Thymus (tissue), 14 donors: ENCODE measurements at places on chromosomes 5 and 9. TPM values are rescaled to one million over a fixed set of nuclear protein-coding genes. Genes with fewer than 3 reads are reported as not detected.
A peak's percentile ranks its signal among the peaks of the same experiment; 100 is the strongest.

DNA sequence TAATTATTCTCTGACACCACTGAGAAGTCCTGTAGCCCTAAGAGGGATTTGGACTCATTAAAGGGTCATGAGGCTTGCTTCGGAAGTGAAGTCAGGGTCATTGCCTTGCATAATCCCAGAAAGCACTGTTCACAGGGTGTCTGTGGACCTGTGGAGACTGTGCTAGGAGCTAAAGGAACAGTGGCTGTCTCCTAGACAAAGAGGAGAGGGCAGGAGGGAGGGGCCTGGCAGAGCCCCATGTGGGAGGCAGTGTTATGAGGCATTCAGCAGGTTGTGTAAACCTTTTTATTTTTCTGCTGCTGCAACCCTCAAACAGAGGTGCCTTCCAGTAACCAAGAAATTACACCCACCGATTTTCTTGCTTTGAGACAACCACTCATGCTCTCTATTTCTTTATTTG lies 3.3 kb downstream of the TMEM174 start:
- DNase-seq = no peak
- no peak overlapping the region for H3K27ac ChIP-seq
- H3K27me3 ChIP-seq = no peaks in the 10 kb centered on the region
- H3K36me3 ChIP-seq = no peaks in the 10 kb centered on the region
- H3K4me1 ChIP-seq = no peaks in the 10 kb centered on the region
- H3K4me3 ChIP-seq = no peak overlapping the region

DNA sequence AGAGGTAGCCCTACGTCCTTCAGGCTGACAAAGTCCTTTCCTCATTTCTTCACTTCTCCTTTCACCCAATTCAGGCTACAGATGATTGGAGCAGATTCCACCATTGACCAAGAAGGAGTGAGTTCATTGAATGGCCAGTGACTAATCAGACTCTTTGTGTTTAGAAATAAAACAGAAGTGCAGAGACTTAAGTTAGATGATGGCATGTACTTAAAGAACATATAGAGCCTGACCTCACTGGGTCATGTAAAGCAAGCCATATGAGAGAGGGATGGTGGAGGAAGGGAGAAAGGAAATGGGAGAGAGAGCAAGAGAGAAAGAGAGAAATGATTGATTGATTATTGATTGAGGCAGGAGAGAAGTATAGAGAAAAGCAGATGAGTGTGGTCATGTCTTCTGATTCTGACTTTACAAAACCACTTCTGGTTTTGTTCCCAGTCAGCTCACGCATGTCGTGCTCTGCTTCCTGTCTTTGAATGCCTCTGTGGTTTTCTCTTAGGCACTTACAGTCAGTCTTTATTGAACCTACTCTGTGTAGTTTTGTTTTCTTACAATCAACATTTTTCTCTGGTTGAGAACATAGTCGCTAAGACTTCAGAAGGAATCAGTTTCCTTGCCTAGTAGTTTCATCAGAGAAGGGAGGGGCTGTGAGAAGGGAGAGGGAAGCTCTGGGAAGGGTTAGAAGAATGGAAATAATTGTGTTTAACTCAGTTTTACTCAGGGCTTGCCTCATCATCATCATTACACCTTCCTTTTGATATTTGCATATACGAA lies 149.2 kb upstream of the KLF9 start:
- DNase-seq = peak; percentile 18
- no peaks in the 10 kb centered on the region for H3K27me3 ChIP-seq
- H3K4me1 ChIP-seq = peaks cover 16% of the 10 kb centered on the region

- no peak overlapping the region for H3K27ac ChIP-seq
- DNase-seq = no peak
- no peaks in the 10 kb centered on the region for H3K27me3 ChIP-seq
- H3K4me1 ChIP-seq = no peaks in the 10 kb centered on the region
These were observed 32.3 kb upstream of the ZNF462 start for GRCh38 chr9:106830527-106831150.

- no peak for DNase-seq
- H3K4me3 ChIP-seq = no peak overlapping the region
- no peak overlapping the region for H3K27ac ChIP-seq
- no peaks in the 10 kb centered on the region for H3K27me3 ChIP-seq
These were observed 77.6 kb upstream of the ANKRD55 start for GRCh38 chr5:56310711-56311204.

Gene SLC1A3
- polyA plus RNA-seq = 11.8 TPM

GRCh38 chr9:126123927-126124326 lies 202.7 kb upstream of the MVB12B start:
- no peak overlapping the region for H3K27ac ChIP-seq
- no peaks in the 10 kb centered on the region for H3K4me1 ChIP-seq
- no peaks in the 10 kb centered on the region for H3K36me3 ChIP-seq
- no peak overlapping the region for H3K4me3 ChIP-seq
- peaks cover 14% of the 10 kb centered on the region for H3K27me3 ChIP-seq

DNA sequence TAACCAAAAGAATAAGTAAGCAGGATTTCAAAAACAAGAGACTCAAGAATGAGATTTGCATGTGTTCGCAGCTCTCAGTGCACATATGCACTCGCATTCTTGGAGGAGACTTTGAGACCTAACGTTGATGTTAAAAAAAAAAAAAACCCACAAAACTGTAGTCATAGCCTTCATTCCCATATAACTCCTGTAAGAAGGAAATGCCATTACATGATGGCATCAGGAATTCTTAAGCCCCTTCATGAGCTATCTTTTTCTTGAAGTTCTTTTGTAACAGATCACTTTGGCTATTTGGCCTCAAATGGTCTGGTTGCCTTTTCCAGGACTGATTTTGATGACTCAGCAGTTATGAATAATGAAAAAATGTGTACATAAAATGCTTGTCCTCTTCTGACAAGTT lies 113.8 kb downstream of the ALDH1A1 start:
- no peaks in the 10 kb centered on the region for H3K36me3 ChIP-seq
- no peak overlapping the region for H3K4me3 ChIP-seq
- H3K27me3 ChIP-seq = no peaks in the 10 kb centered on the region
- H3K27ac ChIP-seq = no peak overlapping the region
- H3K4me1 ChIP-seq = no peaks in the 10 kb centered on the region

- DNase-seq = no peak
- no peaks in the 10 kb centered on the region for H3K4me1 ChIP-seq
- no peak overlapping the region for H3K4me3 ChIP-seq
- H3K27ac ChIP-seq = peak overlapping the region; percentile 6
These were observed 256.0 kb downstream of the TMEM167A start for GRCh38 chr5:82820961-82821845.

Gene OTP
- polyA plus RNA-seq = 0.18 TPM

Gene KIF4B
- 0.02 TPM for polyA plus RNA-seq

- H3K4me3 ChIP-seq = no peak overlapping the region
- no peak overlapping the region for H3K27ac ChIP-seq
- peaks cover 9% of the 10 kb centered on the region for H3K36me3 ChIP-seq
- no peaks in the 10 kb centered on the region for H3K4me1 ChIP-seq
These were observed 32.9 kb downstream of the PFDN1 start for GRCh38 chr5:140270008-140270407.

DNA sequence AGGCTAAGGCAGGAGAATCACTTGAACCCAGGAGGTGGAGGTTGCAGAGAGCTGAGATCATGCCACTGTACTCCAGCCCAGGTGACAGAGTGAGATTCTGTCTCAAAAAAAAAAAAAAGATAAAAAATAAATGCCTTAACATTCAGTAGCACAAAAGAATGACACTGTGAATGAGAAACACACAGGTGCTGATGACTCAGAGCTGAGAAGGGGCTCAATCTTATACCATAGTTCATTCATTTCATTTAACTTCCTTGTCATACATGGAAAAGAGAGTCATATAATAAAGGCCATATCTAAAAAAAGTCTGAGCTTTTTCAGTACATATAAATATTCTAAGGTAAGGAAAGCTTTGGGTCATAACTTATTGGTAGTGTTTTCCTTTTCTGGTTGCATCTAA lies 40.6 kb downstream of the WWC1 start:
- no peaks in the 10 kb centered on the region for H3K27me3 ChIP-seq
- no peaks in the 10 kb centered on the region for H3K36me3 ChIP-seq
- no peak overlapping the region for H3K4me3 ChIP-seq
- H3K4me1 ChIP-seq = no peaks in the 10 kb centered on the region

- H3K4me1 ChIP-seq = no peaks in the 10 kb centered on the region
- no peak overlapping the region for H3K27ac ChIP-seq
- H3K4me3 ChIP-seq = no peak overlapping the region
- H3K27me3 ChIP-seq = no peaks in the 10 kb centered on the region
- no peaks in the 10 kb centered on the region for H3K36me3 ChIP-seq
These were observed 325.6 kb downstream of the ENC1 start for GRCh38 chr5:74314906-74315305.

- H3K36me3 ChIP-seq = no peaks in the 10 kb centered on the region
- H3K27ac ChIP-seq = no peak overlapping the region
- no peak for DNase-seq
- H3K27me3 ChIP-seq = no peaks in the 10 kb centered on the region
These were observed 146.1 kb upstream of the HMHB1 start for GRCh38 chr5:143665866-143666265.

DNA sequence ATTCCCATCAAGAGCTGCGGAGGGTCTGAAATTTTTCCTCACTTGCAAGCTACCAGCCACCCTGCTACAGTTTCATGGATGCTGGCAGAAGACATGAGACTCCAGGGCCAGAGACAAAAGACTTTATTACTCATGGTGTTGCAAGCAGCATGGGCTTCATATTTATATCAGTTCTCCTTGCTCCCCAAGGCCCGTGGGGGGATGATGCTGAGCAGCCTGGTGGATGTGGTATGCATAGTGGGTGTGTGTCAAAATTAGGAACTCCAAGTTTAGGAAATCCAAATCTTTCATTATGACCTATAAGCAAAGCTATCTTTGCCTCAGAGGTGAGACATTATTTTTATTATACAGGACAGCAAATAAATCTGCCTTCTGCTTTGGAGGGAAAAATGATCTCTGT lies 105.7 kb upstream of the ALDH1B1 start:
- H3K27ac ChIP-seq = no peak overlapping the region
- H3K4me3 ChIP-seq = no peak overlapping the region
- H3K36me3 ChIP-seq = no peaks in the 10 kb centered on the region
- no peak for DNase-seq
- H3K27me3 ChIP-seq = no peaks in the 10 kb centered on the region

DNA sequence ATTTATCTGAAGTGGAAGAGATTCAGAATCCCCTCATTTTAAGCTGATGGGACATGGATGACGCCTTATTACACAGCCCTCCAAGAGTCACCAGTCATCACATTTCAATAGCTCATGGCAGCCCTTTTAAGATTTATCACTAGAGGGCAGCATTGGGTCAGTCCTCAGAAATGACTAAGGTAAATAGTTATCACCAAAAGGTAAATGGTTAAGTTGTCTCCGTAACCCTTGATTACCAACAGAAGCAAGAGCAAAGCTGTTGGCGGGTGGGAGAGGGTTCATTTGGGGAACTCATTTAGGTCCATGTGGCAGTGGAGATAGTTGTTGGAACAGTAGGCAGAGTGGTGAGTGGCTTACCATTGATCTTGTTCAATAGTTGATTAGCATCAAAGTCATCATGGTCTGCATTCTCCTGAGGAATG lies 12.0 kb upstream of the C9 start:
- no peak overlapping the region for H3K27ac ChIP-seq
- H3K4me1 ChIP-seq = no peaks in the 10 kb centered on the region
- peak; percentile 14 for DNase-seq
- peaks cover 4% of the 10 kb centered on the region for H3K36me3 ChIP-seq
- no peaks in the 10 kb centered on the region for H3K27me3 ChIP-seq

- H3K4me3 ChIP-seq = no peak overlapping the region
- DNase-seq = no peak
- no peak overlapping the region for H3K27ac ChIP-seq
- H3K36me3 ChIP-seq = no peaks in the 10 kb centered on the region
These were observed 73.9 kb downstream of the PRELID2 start for GRCh38 chr5:145761254-145761653.

Gene RANBP17
- 2.1 TPM for polyA plus RNA-seq

GRCh38 chr9:32867026-32867425 lies 83.7 kb downstream of the TMEM215 start:
- H3K4me1 ChIP-seq = no peaks in the 10 kb centered on the region
- no peaks in the 10 kb centered on the region for H3K27me3 ChIP-seq
- H3K4me3 ChIP-seq = no peak overlapping the region
- DNase-seq = no peak

DNA sequence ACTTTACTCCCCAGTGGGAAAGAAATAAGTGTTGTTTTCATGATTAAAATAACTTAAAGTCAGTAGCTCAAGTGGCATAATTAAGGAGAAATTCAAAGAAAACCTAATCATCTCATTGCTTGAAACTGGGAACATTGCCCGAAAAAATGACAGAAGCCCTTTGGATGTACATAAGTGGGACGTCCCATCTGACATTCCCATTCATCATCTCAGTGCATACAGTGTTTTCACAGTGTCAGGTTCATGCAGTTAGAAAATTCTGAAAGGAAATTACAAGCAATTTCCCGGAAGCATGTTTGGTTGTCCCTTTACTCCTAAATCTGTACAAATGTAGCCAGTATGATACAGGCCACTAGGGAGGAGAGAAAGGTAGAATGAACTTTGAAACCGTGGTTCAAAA lies 95.6 kb downstream of the ADAMTS16 start:
- DNase-seq = no peak
- H3K36me3 ChIP-seq = no peaks in the 10 kb centered on the region
- H3K27me3 ChIP-seq = no peaks in the 10 kb centered on the region
- no peak overlapping the region for H3K4me3 ChIP-seq
- H3K4me1 ChIP-seq = no peaks in the 10 kb centered on the region

GRCh38 chr9:97766092-97766491 lies 69.0 kb upstream of the XPA start:
- H3K36me3 ChIP-seq = no peaks in the 10 kb centered on the region
- DNase-seq = no peak
- no peaks in the 10 kb centered on the region for H3K4me1 ChIP-seq

DNA sequence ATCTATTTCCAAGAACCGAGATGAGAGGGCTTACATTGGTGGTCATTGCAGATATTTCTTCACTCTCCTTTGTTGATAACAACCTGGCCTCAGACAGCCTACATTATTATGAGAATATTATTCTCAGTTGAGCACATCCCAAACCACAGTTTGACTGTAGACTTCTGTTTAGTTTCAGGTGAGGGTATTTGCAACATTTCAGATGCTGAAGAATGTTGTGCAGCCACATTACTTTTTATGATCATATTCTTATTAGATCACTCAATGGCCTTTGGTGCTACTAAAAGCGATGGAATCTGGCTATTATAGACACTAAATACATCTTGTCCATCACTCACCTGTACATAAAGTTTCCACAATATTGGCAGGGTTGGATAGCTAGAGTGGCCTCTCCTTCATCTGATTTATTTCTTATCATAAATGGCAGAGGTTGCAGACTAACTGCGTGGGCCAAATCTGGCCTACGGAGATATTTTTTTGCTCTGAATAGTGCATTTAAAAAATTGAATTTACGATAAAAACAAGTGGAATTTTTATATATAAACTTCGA lies 26.2 kb upstream of the RICTOR start:
- H3K27me3 ChIP-seq = no peaks in the 10 kb centered on the region
- H3K4me3 ChIP-seq = no peak overlapping the region
- H3K27ac ChIP-seq = no peak overlapping the region
- H3K4me1 ChIP-seq = no peaks in the 10 kb centered on the region
- H3K36me3 ChIP-seq = peaks cover 10% of the 10 kb centered on the region

DNA sequence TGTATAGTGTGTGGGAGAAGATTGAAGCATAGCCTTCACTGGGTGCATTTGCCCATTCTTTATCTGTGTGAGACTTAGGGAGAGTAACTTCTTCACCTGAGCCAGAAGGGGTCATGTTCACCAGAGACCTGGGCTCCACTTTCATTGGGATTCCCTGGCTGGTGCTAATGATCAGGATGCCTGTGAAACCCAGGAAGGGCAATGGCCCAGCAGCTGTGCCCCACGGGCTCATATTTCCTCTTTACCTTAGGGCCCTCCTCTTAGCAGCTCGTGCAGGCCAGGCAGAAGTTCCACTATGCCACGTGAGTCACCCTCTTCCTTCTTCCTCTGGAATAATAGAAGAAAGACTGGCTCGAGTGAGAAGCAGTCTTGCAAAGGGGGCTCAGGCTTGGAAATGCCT lies 5.0 kb downstream of the PPARGC1B start:
- peaks cover 13% of the 10 kb centered on the region for H3K4me1 ChIP-seq
- no peaks in the 10 kb centered on the region for H3K36me3 ChIP-seq
- H3K4me3 ChIP-seq = no peak overlapping the region
- H3K27ac ChIP-seq = no peak overlapping the region
